Suppressor macrophage treated with lipopolysaccharide for 1 hour (primary cell): ENCODE measurements at places on chromosomes 3 and 15.

GRCh38 chr15:46580487-46580886 lies 945.7 kb downstream of the SQOR start:
- no peak for DNase-seq

- peak; percentile 40 for DNase-seq
Observed at GRCh38 chr15:67833710-67834511, 5.9 kb downstream of the RNU6-1 start.

DNA sequence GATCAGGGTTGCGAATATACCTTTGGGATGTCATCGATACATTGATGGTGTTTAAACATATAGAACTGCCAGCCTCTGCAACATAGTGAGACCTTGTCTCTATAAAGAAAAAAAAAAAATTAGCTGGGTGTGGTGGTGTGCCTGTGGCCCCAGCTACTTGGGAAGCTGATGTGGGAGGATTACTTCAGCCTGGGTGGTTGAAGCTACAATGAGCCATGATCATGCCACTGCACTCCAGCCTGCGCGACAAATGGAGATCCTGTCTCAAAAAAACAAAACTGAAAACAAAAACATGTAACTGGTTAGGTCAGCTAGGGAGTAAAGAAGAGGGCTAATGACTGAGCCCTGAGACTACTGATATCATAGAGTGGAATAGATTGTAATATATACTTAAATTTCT lies 30.7 kb upstream of the MGA start:
- DNase-seq, result peak; percentile 80

- DNase-seq, result no peak
Observed at GRCh38 chr15:45168286-45168685, 19.5 kb downstream of the SHF start.

DNA sequence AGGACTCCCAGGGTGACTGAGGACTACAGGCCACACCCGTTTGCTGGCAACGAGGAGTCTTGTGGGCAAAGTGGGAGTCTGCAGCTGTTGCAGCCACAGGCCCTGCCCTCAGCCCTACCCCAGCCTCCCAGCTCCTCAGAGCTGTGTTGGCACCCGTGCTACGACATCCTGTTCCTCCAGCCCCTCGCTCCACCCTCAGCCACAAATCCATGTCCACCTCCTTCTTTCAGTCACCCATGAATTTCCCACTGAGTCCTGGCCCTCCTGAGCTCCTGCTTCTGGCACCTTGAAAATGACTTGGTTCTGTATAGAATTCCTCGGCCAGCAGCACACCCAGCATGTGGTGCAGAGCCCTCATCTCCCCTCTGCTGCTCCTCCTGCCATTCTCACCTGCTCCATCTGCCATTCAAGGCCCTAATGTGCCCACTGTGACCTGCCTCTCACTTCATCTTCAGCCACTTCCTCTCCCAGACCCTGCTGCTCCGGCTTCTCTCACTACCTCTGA lies 20.9 kb upstream of the VILL start:
- DNase-seq, result no peak
